ENCODE measurements at places on chromosomes 13 and 19. TPM values are rescaled to one million over a fixed set of nuclear protein-coding genes. Genes with fewer than 3 reads are reported as not detected.

The ZNF575 gene
- 2.7 TPM for total RNA-seq

The TDRD12 gene
- 0.14 TPM for total RNA-seq

DNA sequence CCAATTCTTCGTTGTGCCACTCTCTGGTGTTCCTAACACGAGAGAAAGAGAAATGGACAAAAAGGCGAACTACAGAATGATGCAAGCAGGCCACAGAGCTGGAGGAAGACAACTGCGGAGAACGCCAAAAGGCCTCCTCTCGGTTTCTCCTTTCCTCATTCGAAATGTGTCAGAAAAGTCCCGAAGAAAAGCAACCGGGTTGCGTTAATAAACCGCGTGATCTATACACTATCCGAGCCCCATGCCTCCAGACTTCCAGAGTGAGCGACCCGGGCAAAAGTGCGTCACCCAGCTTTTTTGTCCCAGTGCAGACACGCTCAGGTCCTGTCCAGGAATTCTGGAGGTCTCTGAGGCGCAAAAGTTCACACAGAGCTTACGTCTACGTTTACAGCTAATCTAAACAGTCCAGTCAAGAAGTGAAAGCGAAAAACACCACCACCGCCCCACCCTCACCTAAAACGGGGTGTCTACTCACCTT is 413 bp downstream of the N4BP2L2 start:
- no peaks in the 10 kb centered on the region for H3K27me3 ChIP-seq
- DNase-seq = no peak
- H3K4me1 ChIP-seq = peaks cover 23% of the 10 kb centered on the region

DNA sequence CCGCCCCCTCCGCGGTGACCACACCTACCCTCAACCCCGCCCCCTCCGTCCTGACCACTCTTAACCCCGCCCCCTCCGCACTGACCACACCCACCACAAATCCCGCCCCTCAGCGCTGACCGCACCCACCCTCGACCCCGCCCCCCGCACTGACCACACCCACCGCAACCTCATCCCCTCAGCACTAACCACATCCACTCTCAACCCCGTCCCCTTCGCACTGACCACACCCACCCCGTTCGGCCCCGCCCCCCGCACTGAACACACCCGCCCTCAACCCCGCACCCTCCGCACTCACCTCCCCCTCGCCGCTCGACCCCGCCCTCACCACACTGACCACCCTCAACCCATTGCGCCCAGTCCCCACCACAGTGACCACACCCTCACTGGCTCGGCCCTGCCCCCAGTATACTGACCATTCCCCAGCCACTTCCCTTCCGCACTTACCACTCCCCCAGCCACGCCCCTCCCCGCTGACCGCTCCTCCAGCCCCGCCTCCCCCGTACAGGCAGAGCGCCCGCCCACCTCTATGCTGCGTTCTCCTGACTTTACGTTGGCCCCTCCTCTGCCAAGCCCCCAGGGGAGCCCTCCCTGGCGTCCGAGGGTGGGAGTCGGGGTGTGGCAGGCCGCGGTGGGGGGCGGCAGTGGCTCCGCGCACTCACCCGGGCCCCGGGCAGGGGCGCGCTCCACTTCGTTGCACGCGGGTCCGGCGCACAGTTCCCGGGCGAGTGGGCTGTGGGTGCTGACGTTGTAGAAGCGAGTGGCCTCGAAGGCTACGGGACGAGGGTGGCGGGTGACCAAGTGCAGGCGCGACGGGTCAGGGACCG is 8.4 kb downstream of the F2RL3 start:
- peaks cover 46% of the 10 kb centered on the region for H3K4me1 ChIP-seq
- peak overlapping the region; percentile 51 for H3K4me3 ChIP-seq
- no peaks in the 10 kb centered on the region for H3K36me3 ChIP-seq
- no peak overlapping the region for H3K27ac ChIP-seq
- peaks cover 23% of the 10 kb centered on the region for H3K27me3 ChIP-seq

DNA sequence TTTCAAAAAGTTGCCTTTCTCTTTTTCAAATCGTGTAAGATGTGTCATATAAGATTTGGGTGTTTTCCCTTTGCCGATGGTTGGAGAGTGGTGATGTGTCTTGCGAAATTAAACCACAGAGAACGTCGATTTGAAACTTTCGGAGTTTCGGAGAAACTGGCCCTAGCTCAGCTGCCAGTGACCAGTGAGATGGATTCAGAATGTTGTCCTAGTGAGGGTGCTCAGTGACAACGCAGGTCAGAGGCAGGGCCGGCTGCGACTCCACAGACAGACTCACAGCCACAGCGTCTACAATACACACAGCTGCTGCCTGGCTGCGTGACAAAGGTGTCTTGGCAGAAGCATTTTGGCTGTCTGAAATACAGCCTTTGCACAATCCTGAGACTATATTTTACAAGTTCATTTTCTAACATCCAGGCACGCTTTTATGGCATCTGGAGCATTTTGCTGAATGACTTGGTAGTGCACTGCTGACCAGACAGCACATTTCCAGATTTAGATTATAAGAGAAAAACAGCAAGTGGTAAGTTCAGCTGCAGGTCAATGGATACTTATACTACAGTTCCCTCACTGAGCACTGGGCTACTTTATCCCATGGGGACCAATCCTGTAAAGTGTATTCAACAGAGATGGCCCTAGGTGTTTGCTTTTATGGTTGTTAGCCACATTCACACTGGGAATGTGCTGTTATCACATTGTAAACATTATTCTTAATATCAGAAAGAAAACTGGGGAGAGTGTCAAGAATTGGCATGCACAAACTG is 207.5 kb downstream of the KCNRG start:
- H3K4me3 ChIP-seq = peak overlapping the region; percentile 25
- no peaks in the 10 kb centered on the region for H3K27me3 ChIP-seq
- H3K4me1 ChIP-seq = peaks cover 18% of the 10 kb centered on the region

- no peak overlapping the region for H3K27ac ChIP-seq
- no peaks in the 10 kb centered on the region for H3K4me1 ChIP-seq
- DNase-seq = no peak
- H3K36me3 ChIP-seq = no peaks in the 10 kb centered on the region
Measured at GRCh38 chr13:46489586-46490023, 63.4 kb upstream of the LRCH1 start.

- H3K36me3 ChIP-seq = peaks cover 25% of the 10 kb centered on the region
- peak overlapping the region; percentile 20 for H3K4me3 ChIP-seq
- H3K4me1 ChIP-seq = peaks cover 21% of the 10 kb centered on the region
- no peak overlapping the region for H3K27ac ChIP-seq
- no peak for DNase-seq
- H3K27me3 ChIP-seq = no peaks in the 10 kb centered on the region
Measured at GRCh38 chr19:18161636-18162002, 8.7 kb downstream of the PIK3R2 start.

GRCh38 chr19:35342430-35342829 is 5.3 kb upstream of the FFAR1 start:
- H3K4me1 ChIP-seq = peaks cover 18% of the 10 kb centered on the region
- H3K36me3 ChIP-seq = no peaks in the 10 kb centered on the region
- H3K27ac ChIP-seq = no peak overlapping the region
- no peak for DNase-seq
